Activated CD4-positive, alpha-beta T cell treated with anti-CD3 and anti-CD28 coated beads for 1 hour (primary cell): ENCODE measurements at places on chromosomes 2 and 18.

DNA sequence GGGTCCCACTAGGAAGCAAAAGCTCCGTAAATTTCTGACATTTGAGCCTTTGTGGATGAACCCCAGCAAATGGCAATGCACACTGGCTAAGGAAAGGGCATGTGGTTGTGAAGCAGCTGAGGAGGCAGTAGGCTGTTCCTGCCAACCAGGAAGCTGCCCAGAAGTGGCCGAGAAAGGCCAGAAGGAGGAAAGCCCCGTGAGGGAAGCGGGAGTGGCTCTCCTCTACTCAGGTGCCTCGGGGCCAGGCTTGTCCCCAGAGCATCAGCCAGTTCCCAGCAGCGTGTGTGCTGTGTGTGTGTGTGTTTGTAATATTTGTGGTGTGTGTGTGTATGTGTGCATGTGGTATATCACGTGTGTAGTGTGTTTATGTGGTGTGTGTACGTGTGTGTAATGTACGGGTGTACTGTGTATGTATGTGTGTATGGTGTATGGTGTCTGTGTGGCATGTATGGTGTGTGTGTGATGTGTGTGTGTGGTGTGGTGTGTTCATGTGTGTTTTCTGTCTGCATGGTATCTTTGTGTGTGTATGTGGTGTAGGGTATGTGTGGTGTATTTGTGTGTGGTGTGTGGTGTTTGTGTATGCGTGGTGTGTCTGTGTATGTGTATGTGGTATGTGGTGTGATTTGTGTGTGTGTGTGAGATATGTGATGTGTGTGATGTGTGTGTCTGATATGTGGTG lies 90.6 kb downstream of the APOB start:
- no peak for DNase-seq

DNA sequence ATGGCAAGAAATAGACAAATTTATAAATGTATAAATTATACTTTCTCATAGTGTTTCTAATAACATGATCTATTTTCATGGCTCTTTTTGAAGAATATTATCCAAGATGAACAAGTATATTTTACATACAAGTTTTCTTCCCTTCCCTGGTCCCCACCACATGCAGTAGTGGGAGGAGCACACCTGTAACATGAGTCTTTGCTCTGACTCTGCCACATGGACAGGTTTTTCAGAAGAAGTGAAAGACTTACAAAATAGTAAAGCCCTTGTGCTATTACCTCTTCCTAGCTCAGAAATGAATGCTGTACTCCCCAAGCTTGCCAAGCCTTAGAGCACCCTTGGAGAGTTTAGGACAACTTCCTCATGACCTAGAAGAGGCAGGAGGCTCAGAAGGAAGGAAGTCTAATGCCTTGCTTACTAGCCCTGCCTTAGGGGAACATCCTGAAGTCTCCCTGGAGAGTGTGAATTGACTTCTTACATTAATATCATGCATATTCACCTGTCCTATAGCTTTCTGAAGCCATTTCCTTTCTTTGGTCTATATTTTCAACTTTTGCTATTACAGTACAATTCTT lies 18.4 kb downstream of the MXD1 start:
- DNase-seq = no peak

GRCh38 chr2:28252311-28252710 lies 140.3 kb upstream of the FOSL2 start:
- no peak for DNase-seq

- DNase-seq = no peak
Measured at GRCh38 chr2:134148843-134149472, 104.9 kb upstream of the MGAT5 start.

DNA sequence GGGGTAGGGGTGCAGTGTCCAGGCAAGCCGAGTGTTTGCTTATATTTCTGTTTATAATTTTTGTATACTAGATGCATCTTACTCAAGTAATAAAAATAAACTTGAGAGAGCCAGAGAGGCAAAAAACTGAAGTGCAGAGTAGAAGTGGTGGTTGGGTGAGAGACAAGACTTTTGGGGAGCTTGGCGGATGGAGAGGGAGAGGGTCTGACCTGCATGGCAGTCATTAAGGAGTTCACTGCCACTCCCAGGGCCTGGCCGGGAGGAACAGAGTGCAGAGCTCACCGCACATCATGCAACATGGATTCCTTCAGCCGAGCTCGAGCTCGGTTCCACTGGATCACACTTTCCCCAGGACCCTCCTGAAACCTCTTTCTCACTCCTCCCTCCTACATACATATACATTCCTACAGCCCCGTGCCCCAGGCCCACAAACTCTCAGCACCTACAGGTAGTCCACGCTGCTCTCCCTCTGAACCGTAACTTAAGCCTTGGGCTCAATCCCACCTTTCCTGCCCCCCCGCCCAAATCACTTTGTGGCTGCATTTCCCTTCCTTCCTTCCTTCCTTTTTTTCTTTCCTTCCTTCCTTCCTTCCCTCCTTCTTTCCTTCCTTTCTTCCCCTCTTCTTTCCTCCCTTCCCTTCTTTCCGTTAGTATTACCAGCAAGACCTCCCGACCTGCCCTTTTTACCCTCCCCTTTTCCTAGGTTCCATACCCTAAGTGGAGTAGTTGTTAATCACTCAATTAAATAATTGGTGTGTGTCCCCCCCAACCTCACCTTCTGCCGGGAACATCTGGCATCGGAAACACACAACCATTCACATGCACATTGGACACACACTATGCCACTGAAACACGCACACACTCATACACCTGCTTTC lies 37.1 kb upstream of the ATP6V1B1 start:
- DNase-seq = no peak

DNA sequence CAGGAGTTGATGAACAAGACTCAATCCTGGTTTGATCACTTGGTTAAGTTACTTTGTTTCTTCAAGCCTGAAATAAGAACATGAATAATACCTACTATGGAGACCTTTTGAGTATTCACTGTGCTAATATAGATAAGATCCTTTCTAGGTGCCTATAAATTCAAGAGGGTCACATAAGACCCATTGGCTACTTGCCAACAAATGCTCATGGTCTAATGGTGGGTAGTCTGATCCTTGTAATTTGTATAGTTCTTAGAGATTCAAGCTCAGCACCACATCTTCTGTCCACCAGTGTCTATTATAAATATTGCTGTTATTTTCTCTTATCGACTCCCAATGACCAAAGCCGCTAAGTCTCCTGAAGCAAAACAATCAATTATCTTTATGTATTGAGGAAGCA lies 27.4 kb upstream of the ACSL3 start:
- no peak for DNase-seq
